ENCODE measurements at places on chromosomes 16 and 17.

DNA sequence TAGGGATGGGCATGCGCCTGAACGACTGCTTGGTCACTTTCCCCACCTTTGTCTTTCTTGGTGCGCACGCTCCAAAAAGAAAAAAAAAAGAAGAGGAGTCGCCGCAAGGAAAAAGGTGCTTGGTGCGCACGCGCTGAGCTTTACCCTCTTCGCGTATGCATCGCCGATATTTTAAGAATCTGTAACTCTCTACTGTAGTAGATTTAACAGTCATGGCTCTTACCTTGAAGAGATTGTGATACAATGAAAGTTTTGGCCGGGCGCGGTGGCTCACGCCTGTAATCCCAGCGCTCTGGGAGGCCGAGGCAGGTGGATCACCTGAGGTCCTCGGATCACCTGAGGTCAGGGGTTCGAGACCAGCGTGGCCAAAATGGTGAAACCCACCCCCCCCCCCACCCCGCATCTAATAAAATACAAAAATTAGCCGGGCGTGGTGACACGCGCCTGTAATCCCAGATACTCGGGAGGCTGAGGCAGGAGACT lies 609 bp upstream of the FXR2 start:
- DNase-seq, result no peak

- DNase-seq, result no peak
These were observed 8.3 kb upstream of the CLUH start for GRCh38 chr17:2719861-2720260.

DNA sequence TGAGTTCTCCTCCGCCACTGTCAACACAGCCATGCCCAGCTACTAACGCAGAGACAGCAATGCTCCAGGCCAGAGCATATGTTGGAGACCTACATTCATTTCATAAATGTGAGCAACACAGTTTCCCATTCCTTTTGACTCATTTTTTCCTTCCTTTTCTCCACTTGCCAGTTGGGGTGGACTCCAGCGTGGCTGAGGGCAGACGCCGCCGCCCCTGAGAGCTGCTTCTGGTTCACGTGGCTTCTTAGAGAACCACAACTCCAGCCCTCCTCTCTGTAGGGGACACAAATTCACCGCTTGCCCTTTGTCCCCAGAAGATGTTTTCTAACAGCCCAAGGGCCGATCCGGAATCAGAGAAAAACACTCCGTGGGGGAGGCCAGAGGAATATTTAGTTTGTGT lies 45.8 kb upstream of the ZCCHC14 start:
- no peak for DNase-seq

DNA sequence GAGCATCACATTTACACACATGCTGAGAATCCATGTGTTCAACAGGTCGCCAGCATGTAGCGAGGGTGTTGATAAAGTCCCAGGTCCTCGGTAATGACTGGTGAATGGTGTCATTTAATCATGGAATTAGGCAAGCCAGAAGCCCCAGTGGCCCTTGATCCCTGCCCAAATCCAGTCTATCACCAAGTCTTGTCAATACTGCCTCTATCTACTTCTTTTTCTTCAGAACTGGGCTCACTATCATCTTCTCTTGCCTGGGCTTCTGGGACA lies 31.3 kb upstream of the MED13 start:
- no peak for DNase-seq

GRCh38 chr17:62824290-62825131 lies 16.4 kb upstream of the MARCHF10 start:
- no peak for DNase-seq
